NB4 (cell line): ENCODE measurements at places on chromosomes 2 and 18.

- DNase-seq = no peak
Observed at GRCh38 chr18:67092141-67092540, 424.4 kb downstream of the DSEL start.

DNA sequence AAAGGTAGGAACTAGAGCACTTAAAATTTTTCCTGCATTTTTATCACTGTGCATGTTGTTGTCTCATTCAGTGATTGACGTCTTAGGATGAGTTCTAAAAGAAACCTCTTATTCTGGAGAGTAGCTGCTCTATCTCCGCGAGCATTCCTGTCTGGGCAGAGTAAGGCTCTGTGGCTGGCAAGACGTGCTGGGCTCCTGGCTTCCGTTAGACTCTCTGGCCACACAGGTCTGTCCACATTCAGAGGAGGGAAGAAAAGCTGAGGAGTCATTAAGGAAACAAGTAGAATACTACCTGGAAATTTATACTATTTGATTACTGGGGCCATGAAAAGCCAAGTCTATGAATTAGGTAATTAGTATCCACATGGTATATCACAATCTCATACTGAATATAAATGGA, 138.0 kb upstream of the DNMT3A start:
- DNase-seq = no peak

DNA sequence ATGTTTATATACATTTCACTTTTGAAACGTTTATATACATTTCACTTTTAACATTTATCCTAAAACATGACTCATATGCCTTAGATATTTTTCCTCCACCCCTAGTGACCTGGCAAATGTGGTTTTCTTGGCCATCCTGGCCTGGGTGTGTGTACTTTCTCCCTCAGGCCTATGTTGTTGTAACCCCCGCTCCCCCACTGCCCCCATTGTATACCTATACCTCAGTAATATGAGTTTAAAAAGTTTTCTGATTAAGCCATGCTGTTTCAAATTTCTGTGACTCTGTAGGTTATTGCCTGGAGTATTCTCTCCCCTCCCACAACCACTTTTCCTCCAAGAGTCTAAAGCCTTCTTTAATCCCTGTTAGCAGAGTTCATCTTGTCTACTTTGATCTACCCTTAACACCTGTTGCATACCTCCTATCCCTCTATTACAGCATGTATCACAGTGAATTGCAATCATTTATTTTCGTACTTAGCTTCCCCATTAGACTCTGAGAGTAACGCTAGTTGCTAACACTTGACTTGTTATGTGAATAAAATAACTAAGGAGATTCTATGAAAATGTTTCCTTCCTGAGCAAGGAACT, 67.9 kb downstream of the LCLAT1 start:
- no peak for DNase-seq

DNA sequence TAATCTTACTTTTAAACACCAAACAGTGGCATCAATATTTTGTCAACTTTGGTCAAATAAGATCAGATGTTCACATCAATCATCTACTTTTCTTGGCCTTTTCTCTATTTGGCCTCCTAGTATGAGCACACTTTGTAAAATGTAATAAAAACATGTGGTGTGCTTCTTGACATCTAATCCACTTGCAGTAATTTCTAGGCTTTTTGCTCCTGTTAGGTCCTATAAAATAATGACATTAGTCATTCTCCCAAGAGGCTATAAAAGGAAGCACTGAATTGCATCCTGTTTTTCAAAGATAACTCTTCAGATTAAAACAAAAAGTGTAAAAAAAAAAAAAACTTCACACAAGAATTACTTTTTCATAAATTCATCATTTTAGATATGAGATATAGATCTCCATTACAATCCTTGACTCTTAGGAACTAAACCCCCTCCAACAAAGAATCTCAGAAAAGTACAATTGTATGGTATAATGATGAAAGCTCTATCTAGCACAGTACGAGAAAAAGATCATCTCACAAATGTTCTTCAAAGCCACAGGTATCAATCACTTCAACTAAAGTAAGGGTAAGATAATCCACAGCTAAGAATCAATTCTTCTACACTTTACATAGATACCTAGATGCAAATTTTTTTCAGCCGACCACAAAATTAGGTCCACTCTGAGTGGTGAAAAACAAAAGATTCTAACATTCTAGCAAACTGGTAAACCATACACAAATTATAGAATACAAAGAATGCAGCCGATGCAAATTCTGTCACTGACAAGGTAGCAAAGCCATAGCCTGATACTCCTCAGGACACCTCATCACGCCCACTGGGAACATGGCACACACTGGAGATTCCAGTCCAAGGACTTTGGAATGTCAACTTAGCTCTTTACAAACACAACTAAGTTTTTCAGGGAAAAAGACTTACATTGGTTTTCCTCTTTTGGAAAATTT, 2.7 kb downstream of the BCL2 start:
- peak; percentile 38 for DNase-seq

DNA sequence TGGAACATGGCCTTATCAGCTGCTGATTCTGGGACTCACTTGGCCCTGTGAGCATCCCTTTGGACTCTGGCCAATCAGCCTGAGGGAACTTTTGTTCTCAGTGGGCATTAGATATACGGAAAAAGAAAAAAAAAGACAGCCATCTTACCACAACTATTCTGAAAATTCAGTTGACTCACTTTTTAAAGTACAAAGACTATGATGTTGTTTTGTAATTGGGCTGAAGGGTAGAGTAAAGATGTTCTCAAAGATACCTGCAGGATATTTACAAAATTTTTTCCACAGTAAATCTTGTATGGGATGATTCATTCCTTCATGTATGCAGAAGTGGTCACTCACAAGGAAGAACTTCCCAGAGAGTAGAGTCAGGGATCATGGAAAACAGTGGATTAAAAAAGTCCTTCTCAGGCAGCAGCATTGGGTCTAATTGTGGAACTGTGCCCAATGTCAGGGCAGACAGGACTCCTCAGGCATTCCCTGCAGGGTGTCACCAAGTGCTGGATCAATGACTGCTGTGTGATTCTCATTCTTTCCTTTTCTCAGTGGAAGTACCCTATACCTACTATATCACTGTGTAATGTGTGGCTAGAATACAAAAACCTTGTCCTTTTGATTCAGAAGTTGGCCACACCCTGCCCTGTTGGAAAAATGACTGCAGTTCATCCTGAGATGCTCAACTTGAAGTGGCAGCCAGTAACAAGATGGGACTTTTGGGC, 35.4 kb downstream of the SULT1C4 start:
- no peak for DNase-seq

DNA sequence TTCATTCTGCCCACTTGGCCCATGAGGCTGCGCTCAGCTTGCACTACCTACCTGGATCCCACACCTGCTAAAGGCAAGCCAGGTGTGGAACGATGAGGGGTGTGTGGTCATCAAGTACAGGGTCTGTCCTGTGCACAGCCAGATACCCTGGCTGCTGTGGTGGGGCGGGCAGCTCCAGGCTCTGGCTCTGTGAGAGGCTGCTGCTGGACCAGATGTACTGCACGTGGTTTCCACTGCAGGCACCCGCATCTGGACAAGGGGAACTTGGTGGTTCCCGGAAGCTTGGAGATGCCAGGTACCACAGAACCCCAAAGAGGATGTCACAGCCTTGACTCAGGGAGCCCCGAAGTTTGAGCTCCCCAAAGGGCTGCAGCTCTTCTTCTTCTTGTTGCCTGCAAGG, 68.1 kb upstream of the ZNF804A start:
- no peak for DNase-seq

DNA sequence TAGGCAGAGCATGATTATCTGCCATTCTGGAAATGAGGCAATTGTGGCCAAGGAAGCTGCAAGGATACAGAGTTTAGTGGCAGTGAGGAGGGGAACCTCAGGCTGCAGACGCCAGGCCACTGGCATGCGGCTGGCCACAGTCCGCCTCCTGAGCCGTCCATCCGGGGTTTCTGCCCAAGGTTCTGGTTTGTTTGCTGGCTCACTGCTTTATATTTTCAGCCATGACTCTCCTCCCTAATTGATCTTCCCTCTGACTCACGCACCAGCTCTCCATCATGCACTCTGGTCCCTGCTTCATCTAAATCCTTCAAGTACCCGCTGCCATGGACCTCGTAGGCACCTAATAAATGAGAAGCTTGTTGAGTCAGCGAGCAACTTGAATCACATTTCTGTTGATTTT, 107.8 kb upstream of the REV1 start:
- no peak for DNase-seq

GRCh38 chr2:224031358-224031970, 7.6 kb downstream of the SERPINE2 start:
- peak; percentile 11 for DNase-seq

DNA sequence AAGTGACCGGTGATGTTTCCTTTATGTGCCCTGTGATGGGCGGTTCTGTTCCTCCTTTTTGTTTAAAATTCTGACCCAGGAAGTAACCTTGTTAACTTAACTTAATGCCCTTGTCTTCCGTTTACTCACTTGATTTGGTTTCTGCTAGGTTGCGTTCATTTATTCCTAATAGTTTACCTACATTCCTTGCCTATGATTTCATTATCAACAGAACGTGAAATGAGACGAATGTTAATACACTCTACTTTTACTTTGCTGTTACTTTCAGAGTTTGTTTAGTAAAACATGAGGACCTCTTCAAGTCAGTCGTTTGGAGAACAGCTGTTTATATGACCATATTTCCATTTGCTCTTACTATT, 638 bp downstream of the CEP192 start:
- DNase-seq = no peak

GRCh38 chr2:11419781-11420180, 46.2 kb downstream of the E2F6 start:
- no peak for DNase-seq

DNA sequence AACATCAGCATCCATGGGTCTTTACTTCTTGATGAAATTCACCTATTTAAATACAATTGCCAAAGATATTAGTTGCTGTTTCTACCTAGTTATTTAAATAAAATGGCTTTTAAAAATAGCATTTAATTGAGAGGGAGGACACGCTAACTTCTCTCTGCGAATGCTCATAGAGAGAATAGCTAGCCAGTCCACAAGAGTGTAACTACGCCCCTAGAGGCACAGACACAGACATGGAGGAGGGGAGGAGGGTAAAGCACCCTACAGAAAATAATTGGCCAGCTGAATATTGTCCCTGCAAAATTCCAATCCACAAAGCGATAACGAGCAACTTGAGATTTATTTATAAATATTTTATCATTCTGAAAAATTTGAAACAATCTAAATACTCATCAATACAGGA, 97.0 kb upstream of the PAPOLG start:
- no peak for DNase-seq

DNA sequence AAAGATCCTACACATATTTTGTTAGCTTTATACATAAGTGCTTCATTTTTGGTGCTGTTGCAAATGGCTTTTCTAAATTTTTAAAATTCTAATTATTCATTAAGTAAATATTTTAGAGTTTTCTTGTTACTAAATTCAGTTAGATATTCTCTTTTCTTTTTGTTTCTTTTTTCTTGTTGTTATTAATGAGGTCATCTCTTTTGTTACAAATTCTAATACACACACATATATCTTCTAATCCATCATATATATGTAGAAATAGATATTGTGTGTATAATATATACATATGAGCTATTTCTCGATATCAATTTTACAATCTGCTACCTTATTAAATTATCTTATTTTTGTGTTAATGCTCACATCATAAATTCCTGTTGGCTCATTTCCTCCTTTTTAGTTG, 255.9 kb downstream of the GALR1 start:
- DNase-seq = no peak

DNA sequence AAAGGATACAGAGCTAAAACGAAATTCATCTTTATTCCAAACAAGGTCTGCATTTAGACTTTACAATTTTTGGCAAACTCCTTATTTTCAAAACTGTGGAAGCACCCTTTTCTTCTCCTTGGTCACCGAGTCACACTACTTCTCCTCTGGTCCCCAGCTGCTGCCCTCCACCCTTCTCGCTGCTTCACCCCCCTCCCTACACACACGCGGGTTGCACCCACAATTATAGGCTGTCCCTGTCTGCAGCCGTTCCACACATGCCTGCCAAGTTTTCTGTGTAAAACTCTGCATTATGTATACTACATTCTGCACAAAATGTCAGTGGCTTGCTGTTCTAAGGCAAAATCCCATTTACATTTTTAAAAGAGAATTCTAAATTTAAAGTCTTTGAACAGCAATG, 63.5 kb downstream of the PTPN2 start:
- no peak for DNase-seq

GRCh38 chr18:48254077-48254602, 155.0 kb downstream of the ZBTB7C start:
- DNase-seq = no peak

DNA sequence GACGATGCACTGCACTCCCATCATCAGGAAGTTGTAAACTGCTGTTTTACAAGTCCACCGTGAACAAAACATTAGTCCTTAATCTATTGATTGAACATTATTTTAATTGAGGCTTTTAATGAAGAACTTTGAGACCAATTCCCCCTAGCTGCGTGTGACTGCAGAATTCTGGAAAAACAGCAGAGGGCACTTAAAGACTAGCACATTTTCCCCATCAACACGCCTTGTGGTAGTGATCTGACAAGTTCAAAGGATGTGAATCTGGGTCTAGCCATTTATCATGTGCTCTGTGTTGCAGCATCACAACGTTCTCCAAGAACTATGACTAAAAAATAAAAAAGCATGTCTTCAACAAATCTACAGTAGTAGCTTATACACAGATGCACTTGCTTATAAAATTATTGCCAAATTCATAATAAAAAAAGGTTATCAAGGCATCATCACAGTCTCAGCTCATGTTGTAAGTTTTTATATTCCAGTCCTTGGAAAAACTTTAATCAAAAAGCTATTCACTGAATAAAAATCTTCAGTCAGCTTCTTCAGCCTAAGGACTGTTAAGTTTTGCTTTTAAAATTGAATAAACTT, 35.8 kb downstream of the SKOR2 start:
- peak; percentile 57 for DNase-seq

DNA sequence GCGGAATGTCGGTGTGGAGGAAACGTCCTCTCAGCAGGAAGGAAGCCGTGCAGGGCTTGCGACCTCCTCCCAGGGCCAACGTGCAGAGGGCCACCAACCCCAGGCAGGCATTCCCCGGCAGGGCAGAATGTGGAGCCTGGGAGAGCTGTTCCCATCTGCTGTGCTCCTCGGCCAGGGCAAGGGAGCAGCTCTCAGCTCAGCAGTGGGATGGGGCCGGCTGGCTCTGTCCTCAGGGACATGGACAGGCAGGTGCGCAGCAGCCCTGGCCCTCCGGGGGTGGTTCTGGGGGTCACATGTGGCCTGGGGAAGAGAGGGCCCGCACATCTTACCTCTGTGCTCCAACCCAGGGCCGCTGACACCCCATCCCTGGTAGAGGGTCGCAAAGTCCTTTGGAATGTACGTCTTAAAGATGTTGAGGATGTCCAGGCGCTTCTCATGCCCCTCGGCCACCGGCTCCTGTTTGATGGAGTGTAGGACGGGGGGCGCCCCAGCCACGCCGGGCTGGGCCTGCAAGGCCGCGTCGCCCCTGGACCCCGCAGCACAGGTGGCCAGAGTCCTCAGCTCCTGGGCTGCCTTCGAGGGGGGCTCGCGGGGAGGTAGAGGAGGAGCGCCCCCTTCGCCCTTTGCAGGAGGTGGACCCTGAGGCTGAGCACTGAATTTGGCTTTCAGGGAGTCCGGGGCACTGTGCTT, 116.4 kb downstream of the ZNF516 start:
- no peak for DNase-seq
